ENCODE measurements at places on chromosomes 12 and 14.

DNA sequence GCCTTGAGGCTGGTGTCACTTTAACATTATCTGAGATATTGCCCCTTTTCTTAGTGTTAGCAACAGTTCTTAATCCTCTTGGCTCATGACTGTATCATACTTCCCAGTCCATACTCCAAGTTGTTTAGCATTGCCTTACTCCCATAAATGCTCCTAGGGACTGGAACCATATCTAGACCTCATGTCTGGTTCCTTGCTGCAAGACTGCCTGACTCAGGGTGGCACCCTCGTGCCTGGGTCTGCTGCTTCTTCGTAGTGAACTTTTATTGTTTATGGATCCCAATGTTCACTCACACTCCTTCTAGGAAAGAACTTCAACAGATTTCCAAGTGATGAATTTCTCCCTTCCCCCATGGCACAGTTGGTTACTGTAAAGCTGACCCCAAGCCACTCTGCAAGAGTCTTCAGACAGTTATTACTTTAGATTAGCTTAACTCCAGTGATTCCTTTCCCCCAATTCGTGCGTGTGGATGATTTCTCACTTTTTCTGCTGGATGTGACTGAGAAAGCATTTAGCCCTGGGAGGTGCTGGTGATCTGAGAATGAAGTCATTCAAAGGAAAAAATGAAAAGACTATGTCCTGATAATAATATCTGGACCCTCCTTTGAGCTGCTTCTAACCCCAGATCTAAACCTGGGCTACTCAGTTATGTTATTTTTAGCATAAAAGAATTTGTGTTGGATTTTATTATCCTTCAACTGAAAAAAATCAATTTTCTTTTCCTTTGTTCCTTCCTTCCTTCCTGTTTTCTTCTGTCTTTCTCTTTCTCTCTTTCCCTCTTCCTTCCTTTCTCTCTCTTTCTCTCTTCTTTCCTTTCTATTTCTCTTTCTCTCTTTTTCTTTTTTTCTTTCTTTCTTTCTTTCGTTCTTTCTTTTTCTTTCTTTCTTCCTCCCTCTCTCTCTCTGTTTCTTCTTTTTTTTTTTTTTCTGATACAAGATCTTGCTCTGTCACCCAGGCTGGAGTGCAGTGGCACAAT, 47.5 kb upstream of the PPP1R12A start:
- no peak for DNase-seq

DNA sequence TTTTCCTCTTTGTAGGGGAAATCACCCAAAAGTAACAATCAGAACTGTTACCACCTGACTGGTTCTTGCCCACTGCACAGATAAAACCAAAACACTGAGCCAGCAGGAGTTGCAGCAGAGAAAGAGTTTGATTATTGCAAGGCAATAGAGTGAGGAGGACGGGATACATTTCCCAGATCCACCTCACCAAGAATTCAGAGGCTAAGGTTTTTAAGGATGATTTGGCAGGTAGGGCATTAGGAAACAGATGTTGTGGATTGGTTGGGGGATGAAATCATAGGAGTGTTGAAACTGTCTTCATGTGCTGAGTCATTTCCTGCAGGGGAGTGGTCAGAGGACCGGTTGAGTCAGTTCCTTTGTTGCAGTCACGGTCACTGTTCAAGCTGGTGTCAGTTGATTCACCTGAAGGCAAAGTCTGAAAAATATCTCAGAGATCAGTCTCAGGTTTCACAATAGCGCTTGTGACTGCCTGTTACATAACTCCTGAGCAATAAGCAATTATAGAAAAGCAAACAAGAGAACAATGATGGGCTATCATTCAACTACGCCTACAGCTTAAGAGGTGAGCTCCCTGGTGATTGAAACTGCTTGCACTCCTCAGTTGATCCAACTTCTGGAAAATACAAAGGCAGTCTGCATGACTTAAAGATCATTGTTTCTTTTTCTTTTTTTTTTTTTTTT, 20.3 kb upstream of the AMN1 start:
- peak; percentile 33 for DNase-seq

DNA sequence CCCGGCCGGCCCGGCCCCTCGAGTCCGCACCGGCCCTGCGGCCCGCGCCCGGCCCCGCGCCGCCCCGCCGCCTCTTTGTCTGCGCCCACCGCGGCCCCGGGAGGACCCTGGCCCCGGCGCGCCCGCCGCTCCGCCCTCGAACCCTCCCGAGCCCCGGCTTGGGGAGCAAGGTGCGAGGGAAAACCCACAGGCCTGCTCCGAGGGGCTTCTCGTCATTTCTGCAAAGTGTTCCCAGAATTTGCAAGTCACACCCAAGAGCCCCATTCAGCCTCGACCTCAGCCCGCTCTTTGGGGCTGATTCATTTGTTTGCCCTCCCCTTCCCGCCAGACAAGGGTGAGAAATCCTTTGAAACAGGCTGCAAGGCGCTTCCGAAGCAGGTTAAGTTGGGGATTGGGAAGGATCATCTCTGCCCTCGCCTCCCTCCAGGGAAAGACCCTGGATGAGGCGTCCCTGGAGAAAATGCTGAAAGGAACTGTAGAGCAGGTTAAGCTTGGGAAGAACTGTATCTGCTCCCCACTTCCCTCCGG, 325 bp upstream of the CLIP1 start:
- DNase-seq, result no peak

DNA sequence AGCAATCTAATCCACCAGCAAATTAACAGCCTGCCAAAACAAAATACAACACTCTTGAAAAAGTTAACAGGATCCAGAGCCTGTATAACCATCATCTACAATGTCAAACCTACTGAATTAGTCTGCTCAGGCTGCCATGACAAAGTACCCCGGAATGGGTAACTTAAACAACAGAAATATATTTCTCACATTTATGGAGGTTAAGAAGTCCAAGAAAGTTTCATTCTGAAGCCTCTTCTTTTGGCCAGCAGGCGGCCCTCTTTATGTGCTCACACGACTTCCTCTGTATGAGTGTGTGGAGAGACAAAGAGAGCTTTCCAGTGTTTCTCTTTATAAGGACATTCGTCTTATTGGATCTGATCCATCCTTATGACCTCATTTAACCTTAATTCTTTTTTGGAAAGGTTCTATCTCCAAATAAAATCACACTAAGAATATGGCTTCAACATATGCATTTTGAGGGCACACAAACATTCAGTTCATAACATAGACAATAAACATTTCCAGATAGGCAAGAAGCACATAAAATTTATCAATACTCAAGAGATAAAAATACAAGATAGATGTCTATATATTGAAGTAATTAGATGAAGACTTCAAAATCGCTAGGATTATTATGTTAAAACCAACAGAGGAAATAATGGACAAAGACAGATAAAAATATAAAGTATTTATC, 5.9 kb upstream of the RERG start:
- no peak for DNase-seq

- DNase-seq, result no peak
These were observed 16.2 kb upstream of the KRT7 start for GRCh38 chr12:52216807-52217206.

DNA sequence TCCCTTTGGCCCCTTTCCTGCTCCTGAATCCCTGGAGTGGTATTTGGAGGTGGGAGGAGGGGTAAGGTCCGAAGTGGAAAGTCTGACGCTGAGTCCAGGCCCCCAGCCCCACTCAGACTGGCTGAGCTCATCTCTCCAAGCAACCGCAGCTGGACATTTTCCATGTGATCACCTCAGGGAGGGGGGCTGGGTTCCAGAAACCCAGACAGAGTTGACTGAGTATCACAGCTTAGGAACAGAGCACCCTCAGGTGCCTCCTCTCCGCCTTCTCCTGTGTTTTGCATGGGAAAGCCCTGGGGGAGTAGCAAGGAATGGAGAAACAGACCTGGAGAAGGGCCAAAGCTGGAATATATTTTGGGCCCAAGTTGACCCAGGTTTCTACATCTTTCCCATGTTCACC, 8.0 kb upstream of the ITGA5 start:
- DNase-seq, result no peak

- no peak for DNase-seq
These were observed 225.0 kb upstream of the G2E3 start for GRCh38 chr14:30333934-30334333.

GRCh38 chr14:105139831-105140239, 28.7 kb downstream of the JAG2 start:
- DNase-seq, result no peak

- no peak for DNase-seq
These were observed 44.7 kb downstream of the TCHP start for GRCh38 chr12:109944561-109945359.

DNA sequence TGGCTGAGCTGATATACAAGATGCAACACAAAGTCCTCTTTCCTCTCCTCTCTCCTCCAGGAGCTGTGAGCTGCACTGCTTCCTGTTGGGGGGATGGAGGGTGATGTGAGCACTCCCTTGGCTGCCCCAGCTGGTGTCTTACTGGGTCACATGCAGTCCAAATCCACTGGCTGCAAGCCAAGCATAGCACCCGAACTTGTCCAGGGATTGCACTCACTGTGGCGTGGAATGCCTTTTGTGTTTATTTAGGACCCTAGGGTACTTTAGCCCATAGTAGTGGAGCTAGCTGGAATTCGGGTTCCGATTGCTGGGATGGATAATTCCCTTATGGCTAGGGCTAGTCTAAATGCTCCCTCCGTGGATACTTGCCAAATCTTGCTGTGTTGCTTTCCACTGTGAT, 424.9 kb upstream of the SYT1 start:
- DNase-seq, result no peak

- no peak for DNase-seq
These were observed 168.1 kb downstream of the SNAPC1 start for GRCh38 chr14:61930101-61930857.

- DNase-seq, result no peak
These were observed 15.8 kb upstream of the DTX1 start for GRCh38 chr12:113040722-113041171.

- no peak for DNase-seq
These were observed 185.8 kb upstream of the TMPO start for GRCh38 chr12:98329589-98329988.

DNA sequence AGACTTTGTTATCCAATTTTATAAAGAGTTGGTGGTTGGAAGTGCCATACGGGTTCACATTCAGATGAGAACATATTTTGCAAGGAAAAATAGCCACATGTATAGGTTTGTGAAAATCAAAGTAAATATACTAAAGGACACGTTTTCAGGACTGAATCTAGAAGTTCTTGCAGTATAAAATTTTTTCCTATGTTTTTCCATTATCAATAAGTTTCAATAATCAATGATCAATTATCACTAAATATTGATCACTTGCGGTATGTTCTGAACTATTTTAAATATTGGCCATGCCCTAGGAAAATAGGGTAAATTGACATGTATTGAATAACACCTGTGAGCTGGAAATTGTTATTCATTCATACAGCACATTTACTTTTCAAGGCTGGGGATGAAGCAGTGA, 25.9 kb downstream of the ALG10B start:
- DNase-seq, result no peak

DNA sequence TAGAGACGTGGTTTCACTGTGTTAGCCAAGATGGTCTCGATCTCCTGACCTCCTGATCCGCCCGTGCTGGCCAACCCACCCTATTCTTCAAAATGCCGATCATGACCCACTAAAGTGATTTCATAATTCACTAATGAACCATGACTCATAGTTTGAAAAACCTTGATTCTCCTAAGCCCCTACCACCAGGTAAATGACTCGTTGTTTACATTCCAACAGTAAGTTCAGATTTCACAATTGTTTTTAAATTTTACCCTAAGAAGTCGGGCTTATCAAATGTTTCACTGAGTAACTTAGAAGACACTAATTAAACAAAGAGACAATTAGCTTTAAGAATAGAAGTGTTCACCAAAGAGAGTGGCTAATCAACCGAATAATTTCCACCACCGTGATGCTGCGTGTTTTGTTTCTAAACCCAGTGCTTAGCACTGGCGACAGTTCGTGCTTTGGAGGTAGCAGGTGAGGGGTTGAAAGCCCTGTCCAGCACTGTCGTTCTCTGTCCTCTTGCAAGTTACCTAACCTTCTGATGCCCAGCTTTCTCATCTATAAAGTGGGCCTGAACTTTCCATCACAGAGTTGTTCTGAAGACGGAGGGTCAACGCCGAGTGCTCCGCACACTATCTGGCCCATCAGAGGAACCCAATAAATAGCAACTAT, 136.5 kb downstream of the NTF3 start:
- DNase-seq, result no peak

DNA sequence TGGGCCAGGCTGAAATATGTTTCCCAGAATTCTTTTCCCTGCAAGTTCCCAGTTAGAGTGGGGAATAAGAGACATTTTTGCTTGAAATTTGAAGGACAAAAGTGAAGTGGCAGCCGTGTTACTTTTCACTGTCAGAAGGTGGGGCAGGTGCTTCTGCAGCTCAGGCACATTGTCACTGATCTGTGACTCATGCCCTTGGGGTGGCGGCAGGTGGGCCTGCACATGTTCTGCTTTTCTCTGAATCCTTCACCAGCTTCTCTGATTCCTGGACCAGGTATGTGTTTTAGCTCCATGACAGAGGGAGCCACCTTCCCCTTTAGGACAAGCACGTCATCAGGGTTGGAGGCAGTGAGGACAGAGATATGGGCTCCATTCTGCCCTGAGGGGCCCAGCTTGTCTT, 11.7 kb upstream of the KCNA5 start:
- DNase-seq, result no peak

- no peak for DNase-seq
These were observed 208.1 kb upstream of the NEDD1 start for GRCh38 chr12:96698965-96699364.

- DNase-seq, result no peak
These were observed 83.6 kb downstream of the ANKS1B start for GRCh38 chr12:99901181-99901580.

DNA sequence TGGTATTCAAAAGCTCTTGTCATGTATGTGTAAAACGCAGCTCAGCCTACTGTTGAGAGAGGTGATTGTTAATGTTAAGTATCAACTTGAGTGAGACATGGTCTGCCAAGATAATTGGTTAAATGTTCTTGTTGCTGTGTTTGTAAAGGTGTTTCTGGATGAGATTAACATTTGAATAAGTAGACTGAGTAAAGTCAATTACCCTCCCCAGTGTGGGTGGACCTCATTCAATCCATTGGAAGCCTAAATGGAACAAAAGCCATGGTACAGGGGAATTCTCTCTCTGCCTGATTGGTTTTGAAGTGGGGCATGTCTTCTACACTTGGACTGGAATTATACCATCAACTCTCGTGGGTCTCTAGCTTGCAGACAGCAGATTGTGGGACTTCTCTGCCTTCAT, 63.8 kb upstream of the RERGL start:
- no peak for DNase-seq

GRCh38 chr12:115468087-115468510, 784.1 kb upstream of the TBX3 start:
- DNase-seq, result no peak

DNA sequence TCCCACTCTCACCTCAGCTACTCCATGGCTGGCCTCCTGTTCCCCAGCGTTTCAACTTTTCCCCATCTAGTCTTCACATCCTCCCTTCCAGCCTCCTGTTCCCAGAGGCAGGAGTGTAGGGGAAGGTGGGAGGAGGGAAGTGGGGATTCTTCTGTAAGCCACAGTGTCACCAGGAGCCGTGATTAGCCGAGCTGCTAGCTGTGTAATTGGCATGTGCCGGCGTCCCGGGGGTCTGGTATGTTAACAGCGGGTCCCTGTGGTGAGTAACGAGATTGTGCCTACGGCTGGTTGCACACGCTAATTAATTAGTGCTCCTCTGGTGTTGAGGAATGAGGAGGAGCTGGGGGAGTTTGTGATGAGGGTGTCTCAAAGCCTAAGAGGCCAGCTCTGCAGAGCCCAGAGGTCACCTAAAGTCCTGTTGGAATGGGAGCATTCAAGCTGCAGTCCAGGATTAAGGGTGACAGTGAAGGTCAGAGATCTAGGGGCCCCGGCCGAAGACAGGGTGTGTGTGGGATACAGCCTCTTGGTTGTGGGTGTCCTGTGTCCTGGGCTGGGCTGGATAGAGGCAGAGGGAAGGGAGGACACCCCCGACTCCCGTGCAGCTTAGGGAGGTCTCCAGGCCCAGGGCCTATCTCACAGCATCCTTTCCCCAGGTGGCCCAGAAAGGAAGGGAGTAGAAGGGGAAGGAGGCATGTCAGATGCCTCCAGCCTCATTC, 10.0 kb upstream of the CALCOCO1 start:
- no peak for DNase-seq
